Stimulated activated CD4-positive, alpha-beta T cell treated with anti-CD3 and anti-CD28 coated beads, Interleukin-15, amount 100 ng/mL, for 24 hours (primary cell): ENCODE measurements at places on chromosomes 7 and 10.

DNA sequence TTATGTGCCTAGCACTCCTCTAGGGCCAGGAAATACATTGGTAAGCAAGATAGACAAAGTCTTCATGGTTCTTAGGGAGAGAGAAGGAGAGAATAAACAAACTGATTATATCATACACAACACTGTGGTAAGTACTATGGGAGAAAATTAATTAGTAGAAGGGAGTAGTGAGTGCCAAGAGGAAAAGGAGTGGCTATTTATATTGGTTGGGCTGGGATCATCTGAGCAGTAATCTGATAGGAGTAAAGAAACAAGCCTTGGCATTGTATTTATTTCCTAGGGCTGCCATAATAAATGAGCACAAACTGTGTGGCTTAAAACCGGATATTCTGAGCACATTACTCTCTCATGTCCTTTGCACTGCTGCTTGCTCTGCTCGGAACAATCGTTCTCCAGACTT is 158.1 kb upstream of the PHF14 start:
- no peak for DNase-seq

DNA sequence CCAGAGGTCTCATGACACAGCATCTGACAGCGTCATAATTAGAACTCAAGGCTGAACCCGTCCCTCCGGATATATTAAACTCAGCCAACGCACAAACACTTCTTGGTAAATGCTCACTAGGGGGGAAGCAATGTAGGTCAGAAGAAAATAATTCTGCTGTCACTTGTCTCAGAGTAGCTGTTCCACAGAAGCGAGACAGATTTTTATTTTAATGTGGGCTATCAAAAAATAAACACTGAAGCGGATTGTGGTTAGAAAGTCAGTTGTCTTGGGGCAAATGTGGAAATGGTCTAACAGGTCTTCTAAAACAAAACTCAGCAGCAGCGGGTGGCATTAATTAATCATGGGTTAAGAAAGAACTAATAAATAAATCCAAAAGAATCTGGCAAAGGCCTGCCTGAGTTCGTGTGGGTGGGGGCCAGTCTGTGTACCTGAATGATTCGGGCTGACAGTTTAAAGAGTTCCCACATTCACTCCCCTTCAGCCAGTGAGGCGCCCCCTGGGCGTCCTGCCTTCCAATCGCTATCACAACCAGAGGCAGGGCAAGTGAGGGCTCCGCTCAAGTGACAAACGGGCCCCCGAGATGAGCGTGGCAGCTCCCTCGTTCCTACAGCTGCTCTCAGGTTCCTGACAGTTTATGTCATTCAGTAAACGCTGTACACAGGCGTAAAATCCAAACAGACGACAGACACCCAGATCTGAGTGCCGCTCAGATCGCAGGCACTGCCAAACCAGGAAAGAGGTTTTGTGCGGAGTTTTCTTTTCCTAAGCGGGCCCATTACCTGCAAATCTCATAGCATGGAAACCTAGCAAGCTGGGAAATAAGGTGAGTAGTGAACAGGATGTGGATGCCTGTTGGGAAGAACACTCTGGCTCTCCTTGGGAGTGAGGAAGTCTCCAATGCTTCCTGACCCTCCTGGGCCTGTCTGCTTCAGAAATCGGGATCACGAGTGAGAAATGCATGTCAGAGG is 52.9 kb downstream of the NRAP start:
- DNase-seq = no peak

GRCh38 chr7:105621176-105621575 is 39.9 kb upstream of the EFCAB10 start:
- no peak for DNase-seq

- DNase-seq = no peak
Measured at GRCh38 chr10:82266438-82266837, 391.4 kb downstream of the NRG3 start.

GRCh38 chr10:101718690-101719275 is 23.8 kb upstream of the FBXW4 start:
- no peak for DNase-seq
